ENCODE measurements at places on chromosomes 13 and 19. TPM values are rescaled to one million over a fixed set of nuclear protein-coding genes. Genes with fewer than 3 reads are reported as not detected.

The ZNF285 gene
- 1.4 TPM for total RNA-seq

GRCh38 chr13:107373551-107373950 lies 805.6 kb upstream of the ARGLU1 start:
- no peaks in the 10 kb centered on the region for H3K27me3 ChIP-seq
- H3K36me3 ChIP-seq, result no peaks in the 10 kb centered on the region
- no peak overlapping the region for H3K27ac ChIP-seq
- H3K4me3 ChIP-seq, result no peak overlapping the region
- DNase-seq, result no peak

- H3K36me3 ChIP-seq, result no peaks in the 10 kb centered on the region
- H3K4me1 ChIP-seq, result no peaks in the 10 kb centered on the region
- no peak overlapping the region for H3K4me3 ChIP-seq
These were observed 2526.0 kb downstream of the PCDH9 start for GRCh38 chr13:64704121-64704649.

DNA sequence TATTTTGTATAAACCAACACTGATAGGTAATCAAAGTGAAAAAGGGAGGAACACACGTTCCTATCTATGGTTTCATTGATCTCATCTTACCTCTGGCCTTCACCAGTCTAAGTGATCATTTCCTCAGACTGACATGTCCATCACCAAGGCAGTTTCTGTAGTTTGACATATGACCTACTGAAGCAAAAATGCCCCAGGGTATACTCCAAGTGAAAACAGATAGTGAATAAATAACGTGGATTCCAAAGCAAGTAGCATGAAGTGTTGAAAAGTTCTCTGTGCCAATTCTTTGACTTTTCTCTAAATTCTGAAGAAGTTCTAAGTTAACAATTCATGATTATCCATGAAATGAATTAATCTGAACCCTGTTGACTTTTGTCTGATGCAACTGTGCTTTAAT lies 334.2 kb upstream of the SGCG start:
- no peaks in the 10 kb centered on the region for H3K36me3 ChIP-seq
- no peak overlapping the region for H3K27ac ChIP-seq
- H3K4me1 ChIP-seq, result no peaks in the 10 kb centered on the region

Data from colonic mucosa (tissue), 4 donors.